ENCODE measurements at places on chromosomes 7 and 10.

DNA sequence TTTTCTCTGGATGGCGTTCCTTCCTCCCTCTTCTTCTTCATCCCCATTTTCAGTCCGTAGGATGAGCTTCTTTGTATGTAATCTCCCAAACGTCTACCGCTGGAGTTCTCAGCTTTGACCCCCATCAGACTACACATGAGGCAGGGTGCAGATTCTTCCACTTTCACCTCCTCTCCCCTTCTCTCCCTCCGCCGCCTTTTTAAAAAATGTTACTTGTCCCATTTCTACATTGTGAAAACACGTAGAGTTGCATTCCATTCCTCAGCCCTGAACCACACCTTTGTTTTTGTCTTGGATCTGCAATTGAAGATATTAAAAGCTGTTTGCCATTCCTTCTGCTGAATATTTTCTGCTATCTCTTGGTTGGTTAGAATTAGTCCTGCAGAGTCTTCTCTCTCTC, 6.2 kb downstream of the ADIRF start:
- DNase-seq: no peak

DNA sequence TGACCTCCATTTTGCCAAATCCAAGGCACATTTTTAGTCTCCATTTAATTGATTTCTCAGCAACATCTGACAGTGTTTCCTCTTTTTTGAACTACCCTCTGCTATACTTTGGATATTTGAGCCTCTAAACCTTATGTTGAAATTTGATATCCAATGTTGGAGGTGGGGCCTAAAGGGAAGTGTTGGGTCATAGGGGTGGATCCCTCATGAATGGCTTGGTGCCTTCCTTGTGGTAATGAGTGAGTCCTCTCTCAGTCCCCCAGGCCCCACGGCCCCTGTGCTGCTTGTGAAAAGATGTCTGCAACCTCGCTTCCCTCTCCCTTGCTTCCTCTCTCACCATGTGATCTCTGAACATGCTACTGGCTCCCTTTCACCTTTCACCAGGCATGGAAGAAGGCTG, 96.8 kb upstream of the DGKB start:
- DNase-seq: no peak

DNA sequence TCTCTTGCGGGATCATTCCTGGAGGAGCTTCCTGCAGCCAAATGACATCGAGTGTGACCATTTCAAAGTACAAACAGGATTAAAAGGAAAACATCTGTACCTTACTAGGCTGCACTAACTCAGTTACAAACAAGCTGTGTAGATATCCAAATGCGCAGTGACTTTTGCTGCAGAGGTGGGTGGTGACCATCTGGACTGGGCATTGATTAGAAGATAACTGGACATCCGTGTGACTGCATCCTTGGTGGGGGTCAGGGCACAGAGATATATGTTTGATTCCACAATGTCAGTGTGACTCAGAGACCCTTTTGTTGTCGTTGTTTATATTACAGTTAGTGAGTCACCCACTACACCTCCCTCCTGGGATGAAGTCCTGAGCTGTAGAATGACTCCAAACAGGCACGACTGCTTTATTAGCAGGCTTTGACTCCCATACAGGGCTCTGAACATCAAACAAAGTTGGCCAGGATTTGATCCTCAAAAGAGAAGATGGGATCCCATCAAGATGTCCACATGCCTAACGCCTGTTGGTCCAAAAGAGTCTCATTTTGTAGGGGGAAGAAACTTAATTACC, 56.7 kb upstream of the SDK1 start:
- no peak for DNase-seq

DNA sequence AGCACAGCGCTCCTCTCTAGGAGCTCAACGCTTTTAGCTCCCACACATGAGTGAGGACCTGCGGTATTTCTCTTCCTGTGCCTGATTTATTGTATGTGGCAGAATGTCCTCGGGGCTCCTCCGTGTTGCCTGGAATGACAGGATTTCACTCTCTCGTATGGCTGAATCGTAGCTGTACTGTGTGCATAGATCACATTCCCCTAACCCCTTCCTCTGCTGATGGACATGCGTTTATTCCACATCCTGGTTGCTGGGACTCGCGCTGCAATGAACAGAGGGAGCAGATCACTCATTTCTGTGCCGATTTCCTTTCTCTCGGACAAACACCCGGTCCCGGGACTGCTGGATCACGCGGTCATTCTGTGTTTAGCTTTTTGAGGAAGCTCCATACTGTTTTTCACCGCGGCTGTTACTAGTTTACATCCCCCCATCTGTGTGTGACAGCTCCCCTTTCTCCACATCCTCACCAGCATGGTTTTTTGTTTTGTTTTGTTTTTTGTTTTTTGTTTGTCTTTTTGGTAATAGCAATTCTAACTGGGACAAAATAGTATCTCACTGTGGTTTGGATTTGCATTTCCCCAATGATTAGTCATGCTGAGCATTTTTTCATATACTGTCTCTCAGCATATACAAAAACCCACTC, 76.3 kb downstream of the FOXL3 start:
- DNase-seq: no peak

GRCh38 chr10:96570511-96570910, 16.3 kb downstream of the TM9SF3 start:
- DNase-seq: no peak

GRCh38 chr10:84683980-84684740, 355.8 kb downstream of the CCSER2 start:
- DNase-seq: no peak

GRCh38 chr7:1957471-1958225, 275.1 kb downstream of the MAD1L1 start:
- no peak for DNase-seq

GRCh38 chr7:117737926-117738325, 135.3 kb downstream of the CTTNBP2 start:
- no peak for DNase-seq
